HuH-7 (cell line): ENCODE measurements at places on chromosomes 16 and 17.
A peak's percentile ranks its signal among the peaks of the same experiment; 100 is the strongest.

GRCh38 chr16:19380328-19380727, 37.4 kb upstream of the TMC5 start:
- no peak for DNase-seq

- peak; percentile 84 for DNase-seq
Observed at GRCh38 chr16:47037746-47038458, 64.4 kb upstream of the DNAJA2 start.

DNA sequence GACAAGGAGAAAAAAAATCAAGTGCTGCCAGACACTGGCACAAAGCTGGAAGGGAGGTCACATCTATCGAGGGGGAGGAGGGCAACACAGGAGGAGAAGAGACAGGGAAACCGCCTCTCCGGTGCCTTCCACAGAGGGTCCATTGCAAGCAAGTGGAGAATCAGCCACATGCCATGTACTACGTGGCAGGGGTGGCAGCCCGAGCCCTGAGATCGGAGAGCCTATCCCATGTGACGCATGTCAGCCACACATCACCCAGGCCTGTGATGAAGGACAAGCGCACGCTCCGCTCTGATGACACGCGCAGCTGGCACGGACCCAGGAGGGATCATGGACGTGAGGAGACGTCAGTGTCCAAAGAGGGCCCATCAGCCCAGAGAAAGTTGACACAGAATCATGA, 30.1 kb downstream of the ADCY9 start:
- no peak for DNase-seq

GRCh38 chr17:3903051-3903825, 10.4 kb upstream of the CAMKK1 start:
- no peak for DNase-seq

- DNase-seq: no peak
Observed at GRCh38 chr16:11151885-11152629, 103.9 kb downstream of the SOCS1 start.
